ENCODE measurements at places on chromosomes 4 and X.

- no peak for DNase-seq
Observed at GRCh38 chr4:140617499-140618248, 48.9 kb upstream of the UCP1 start.

GRCh38 chr4:75101906-75102786 lies 169.2 kb downstream of the PARM1 start:
- DNase-seq, result no peak

DNA sequence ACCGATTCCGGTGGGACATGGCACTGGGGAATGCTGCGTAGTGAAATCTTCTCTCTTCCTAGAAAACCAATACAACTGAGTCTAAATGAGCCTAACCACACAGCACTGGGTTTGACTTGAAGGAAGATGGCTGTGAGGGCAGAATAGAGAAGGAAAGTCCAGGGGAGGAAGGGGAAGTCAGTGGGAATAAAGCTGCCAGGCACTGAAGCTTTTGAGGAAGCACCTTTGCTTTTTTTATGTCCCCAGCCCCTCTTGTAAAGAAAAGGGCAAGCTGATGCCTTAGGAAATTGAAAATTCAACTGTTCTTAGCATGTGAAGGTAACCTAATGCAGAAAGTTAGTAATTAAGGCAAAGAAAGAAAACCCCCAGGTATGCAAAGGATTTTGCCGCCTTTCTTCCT lies 20.6 kb downstream of the MED28 start:
- DNase-seq, result no peak

DNA sequence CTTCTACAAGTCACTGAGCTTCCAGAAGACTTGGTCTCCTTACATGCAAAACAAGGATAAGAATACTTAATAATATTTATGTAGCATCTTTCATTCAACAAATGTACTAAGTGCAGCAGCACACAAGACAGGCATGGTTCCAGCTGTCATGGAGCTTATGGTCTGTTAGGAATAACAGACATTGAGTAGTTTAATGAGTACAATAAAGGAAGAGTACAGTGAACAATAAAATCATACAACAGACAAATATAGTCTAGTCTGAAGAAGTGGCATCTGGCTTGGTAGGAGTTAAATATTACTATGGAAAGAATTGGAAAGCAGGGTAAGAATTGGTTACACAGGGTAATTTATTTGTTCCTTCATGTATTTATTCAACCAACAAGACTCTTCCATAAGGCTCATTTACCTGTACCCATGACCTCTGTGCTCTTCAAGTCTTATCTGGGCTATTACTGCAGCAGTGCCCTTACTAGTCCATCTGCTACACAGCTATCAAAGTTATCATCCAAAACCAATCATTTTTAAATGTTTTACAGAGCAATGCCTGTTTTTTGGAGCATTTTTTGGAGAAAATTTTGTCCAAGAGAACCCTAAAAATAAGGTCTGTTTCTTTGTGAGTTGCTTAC lies 101.1 kb upstream of the RPL34 start:
- no peak for DNase-seq

DNA sequence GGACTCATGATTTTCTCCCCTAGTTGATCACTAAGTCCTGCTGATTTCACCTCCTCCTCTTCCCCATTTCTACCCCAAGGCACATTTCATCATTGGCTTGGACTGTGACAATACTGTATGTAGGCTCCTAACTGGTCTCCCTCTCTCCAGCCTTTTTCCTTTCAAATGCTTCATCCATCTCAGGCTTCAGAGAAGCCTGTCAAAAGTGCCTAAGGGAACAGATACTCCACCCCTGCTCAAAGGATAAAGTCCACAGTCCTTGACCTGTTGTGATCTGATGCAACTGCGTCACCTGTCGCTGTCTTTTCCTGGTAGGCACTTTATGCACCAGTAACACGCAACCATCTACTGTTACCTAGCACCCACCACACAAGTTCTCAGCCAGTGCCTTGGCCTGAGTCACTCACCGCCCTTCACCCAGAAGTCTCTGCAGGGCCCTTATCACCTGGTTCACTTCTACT lies 12.8 kb downstream of the SCARB2 start:
- no peak for DNase-seq

GRCh38 chr4:84719115-84719514 lies 136.2 kb downstream of the CDS1 start:
- DNase-seq, result no peak

GRCh38 chrX:140836874-140837273 lies 127.3 kb downstream of the LINC00632 start:
- DNase-seq, result no peak

- no peak for DNase-seq
Observed at GRCh38 chrX:129678614-129679195, 23.9 kb upstream of the APLN start.

GRCh38 chr4:22471999-22472461 lies 43.8 kb downstream of the ADGRA3 start:
- DNase-seq, result no peak

GRCh38 chrX:23855569-23855968 lies 52.2 kb downstream of the APOO start:
- DNase-seq, result no peak

GRCh38 chr4:185685804-185686203 lies 126.2 kb downstream of the SORBS2 start:
- DNase-seq, result no peak

- DNase-seq, result no peak
Observed at GRCh38 chrX:88612870-88613329, 134.1 kb upstream of the CPXCR1 start.
